ENCODE measurements at places on chromosomes 7 and 10. TPM values are rescaled to one million over a fixed set of nuclear protein-coding genes. Genes with fewer than 3 reads are reported as not detected.

The NUDT5 gene
- 35.9 TPM for polyA plus RNA-seq

The STN1 gene
- polyA plus RNA-seq: 16.8 TPM

The ATAD1 gene
- polyA plus RNA-seq: 5.4 TPM

- no peak for DNase-seq
Measured at GRCh38 chr7:21651697-21652096, 108.9 kb downstream of the DNAH11 start.

GRCh38 chr10:5751601-5752253 is 61.5 kb downstream of the GDI2 start:
- no peak for DNase-seq

- peak; percentile 22 for DNase-seq
Measured at GRCh38 chr10:67306588-67307205, 380.9 kb downstream of the LRRTM3 start.

- no peak for DNase-seq
Measured at GRCh38 chr10:14579405-14579804, 195.3 kb downstream of the FAM107B start.

The SHTN1 gene
- polyA plus RNA-seq: 47.9 TPM

The MCM7 gene
- 80.2 TPM for polyA plus RNA-seq

DNA sequence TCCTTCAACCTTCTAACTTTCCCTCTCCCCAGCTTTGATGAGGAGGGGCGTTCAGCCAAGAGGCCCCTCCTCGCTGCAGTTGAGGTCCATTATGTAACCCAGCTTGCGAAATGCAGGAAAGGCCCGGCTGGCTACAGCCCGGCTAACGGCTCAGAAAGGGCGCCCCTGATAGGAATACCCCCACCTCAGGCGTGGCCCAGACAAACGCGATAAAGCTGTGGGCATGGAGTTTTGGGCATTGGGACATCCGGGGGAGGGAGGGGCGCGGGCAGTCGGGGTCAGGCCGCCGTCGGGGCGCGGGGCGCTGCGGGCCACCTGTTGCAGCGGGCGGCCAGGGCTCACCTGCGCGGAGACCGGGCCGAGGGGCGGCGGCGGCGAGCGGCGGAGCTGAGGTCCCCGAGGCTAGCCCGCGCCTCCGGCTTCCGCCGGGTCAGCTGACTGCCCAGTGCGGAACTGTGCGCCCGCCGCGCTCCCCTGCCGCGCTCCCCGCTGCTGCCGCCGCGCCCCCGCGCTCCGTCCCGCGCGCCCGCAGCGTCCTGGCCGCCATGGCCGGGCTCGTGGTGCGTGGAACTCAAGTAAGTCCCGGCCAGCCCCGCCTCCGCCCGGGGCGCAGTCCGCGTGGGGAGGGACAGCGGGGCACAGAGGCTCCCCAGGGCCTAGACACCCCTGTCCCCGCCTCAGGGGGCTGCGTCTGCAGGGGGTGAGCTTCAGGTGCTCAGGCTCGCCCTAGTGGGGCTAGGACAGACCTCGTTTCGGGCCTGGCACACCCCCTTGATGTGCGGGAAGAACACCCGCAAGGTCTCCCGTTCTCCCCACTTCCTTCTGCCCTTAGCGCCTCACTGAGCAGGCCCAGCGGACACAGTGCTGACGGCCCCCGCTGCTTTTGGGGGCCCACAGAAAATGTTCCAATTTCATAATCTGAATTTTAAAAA is at the start of gene LRMDA:
Gene LRMDA, plus strand, starts transcription at position 445 of the 932 bp plus-strand sequence.
- peak; percentile 66 for DNase-seq

GRCh38 chr10:33155720-33156638 is 178.5 kb downstream of the NRP1 start:
- DNase-seq: peak; percentile 60

DNA sequence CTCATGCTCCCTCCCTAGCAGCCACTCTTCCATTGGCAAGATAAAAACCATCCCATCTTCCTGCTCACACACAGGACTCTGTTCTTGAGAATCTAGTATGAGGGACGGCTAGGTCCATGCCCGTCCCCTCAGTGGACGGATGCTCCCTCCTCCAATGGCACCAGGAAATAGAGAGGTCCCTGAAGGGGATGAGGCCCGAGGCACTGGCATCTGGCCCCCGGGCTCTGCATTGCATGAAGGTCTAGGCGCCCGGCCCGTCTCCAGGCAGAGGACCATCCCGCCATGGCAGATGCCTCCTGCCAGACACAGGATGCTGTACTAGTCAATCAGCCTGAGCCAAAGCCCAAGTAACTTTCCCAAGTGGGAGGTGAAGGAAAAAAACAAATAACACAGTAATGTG is 15.0 kb downstream of the PRKAG2 start:
- DNase-seq: no peak

The LLCFC1 gene
- 0.19 TPM for polyA plus RNA-seq

All from small intestine (tissue), 16 donors.